Activated CD4-positive, alpha-beta T cell treated with anti-CD3 and anti-CD28 coated beads for 24 hours (primary cell): ENCODE measurements at places on chromosomes 12 and 14.

DNA sequence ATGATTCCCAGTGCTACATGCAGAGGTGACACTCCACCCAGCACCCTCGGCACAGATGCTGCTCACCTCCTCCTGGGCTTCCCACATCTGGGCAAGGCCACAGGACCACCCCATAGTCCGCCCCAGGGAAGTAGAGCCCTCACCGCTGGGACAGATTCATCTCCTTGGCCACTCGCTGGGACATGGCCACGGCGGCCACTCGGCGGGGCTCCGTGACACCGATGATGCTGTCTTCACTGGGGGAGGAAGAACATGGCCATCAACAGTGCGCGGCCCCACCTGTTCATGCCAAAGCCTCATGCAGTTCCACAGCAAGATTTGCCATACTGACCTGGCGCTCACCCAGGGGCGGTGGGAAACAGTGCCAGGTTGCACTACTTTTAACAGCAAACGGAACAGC, 13.7 kb downstream of the DHX37 start:
- DNase-seq: no peak

DNA sequence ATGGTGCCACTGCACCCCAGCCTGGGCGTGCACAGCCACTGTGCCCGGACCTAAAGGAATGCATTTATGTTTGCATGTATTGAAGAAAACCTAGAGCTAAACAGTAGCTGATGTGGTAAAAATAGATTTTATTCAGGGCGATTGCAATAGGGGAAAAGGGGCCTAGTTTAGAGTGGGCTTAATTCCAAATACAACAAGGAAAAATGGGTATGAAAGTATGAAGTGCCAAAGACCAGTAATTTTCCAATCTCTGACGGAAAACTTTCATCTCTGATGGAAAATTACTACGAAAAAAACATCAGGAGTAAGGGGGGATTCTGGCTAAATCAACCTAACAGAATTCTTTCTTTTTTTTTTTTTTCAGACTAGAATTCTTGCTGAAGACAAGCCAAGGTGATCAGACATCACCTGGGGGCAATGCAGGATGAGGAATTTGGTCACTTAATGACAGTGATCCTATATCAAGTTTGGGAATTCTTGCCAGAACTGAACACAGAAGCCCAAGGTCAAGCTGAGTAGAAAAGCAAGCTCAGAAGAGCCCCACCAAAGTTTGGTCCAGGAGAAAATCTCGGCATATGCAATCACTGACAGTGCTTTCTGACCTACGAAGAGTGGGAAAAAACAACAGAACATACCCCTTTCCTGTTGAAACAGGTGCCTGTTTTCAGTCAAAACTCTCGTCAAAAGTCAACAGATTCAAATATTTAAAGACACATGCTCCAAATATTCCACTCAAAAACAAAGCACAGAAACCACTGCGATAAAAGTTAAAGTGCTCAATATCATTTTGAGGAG, 13.7 kb upstream of the APOBEC1 start:
- DNase-seq: no peak

DNA sequence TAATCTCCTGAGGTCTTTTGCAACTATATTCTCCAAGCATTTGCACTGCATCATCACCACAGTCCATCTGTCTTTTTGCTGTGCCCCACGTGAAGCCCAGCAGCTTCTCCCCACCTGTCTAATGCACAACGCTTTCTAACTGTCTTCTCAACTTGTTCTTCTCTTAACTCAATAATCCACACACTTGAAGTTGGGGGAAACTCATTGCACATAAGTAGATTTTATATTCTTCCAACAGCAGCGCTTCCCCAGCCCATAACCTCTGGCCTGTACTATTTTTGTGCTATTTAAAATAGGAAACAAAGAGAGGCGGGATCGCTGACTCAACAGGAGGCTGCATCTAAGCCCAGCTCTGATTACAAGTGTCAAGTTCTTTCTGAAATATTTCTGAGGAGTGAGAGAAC, 226.7 kb downstream of the GXYLT1 start:
- no peak for DNase-seq

GRCh38 chr12:105292705-105293104, 37.8 kb upstream of the C12orf75 start:
- no peak for DNase-seq

DNA sequence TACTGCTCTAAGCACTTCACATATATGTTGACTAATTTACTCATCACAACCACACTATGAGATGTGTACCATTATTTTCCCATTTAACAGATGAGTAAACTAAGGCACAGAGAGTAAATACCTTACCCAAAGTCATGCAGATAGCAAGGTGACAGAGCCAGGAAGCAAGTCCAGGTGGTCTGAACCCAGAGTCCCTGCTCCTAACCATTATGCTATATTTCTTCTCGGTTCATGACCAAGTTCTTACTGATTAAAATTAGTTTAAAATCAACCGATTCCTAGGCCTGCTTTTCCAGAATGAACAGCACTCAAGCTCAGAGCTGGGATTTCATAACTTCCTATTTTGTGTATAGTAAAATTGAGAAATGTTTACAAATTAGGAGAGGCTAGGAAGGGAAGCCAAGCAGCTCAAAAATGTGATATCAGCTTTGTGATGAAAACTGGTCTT, 85.5 kb upstream of the EGLN3 start:
- no peak for DNase-seq

DNA sequence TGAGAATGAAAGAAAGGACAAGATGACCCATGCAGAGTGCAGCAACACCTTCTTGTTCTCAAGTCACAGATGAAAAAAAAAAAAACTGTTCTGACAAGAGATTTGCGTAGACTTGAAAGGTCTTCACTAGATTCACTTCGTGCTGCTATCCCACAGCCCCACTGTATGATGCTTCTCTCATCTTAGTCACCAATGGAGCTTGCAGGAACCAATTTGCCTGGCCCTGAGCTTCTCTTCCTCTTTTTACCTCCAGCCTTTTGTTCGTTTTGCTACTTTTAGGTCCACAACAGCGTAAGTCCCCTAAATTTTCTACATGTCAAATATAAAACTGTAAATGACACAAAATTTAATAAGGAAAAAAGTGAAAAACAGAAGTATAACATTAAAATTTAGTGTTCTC, 107.9 kb upstream of the NAP1L1 start:
- DNase-seq: no peak

DNA sequence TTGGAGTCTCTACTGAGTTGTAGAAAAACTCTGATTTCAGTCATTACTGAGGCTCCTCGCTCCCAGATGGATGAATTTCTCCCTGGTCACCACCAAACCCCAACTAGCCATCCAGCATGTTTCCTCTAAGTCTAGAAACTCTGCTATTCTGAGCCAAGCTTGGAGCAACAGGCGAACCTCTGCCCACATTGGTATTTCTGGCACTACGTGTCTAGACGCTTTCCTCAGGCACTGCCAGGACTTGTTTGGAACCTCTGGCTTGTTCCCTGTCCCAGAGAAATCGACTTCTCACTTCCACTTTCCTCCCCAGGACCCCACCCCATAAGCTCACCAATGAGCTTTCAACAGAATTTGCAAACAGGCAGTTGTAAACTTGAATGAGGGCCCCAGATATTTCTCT, 27.6 kb downstream of the WSCD2 start:
- no peak for DNase-seq

DNA sequence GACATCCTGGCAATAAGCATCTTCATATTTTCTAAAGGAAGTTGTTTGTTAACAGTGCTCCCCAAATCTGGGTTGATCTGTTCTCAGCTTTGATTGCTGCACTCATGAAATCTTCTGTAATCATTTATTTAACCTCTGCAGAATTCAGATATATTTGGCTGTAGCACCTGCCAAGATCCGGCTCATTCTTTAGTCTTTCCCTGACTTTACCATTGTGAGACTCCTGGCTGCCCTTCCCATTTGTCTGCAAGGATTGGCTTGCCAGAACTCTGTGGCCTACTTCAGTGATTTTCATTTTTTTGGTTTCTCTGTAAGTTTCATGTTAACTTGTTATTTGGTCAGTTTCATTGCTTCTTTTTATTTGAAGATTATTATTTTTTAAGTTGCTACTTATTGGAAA, 191.2 kb upstream of the PLXNC1 start:
- DNase-seq: no peak

GRCh38 chr12:99381992-99382391, 265.6 kb upstream of the GARIN6 start:
- DNase-seq: no peak

DNA sequence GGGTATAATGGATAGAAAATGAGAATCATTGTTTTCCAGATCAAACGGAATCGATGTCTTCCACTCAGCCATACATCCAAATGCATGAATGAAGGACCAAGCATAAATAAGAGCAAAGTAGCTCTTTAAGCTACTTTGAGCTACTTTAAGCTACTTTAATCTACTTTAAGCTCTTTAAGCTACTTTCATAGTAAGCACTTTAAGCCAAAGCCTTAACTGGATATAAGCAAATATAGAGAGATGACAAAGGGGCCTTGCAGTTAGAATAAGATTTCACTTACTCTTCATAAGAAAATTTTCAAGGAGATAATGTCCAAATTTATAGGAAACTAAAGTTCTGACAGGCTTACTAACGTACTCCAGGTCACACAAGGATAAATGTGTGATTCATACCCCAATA, 355.6 kb upstream of the KITLG start:
- no peak for DNase-seq

DNA sequence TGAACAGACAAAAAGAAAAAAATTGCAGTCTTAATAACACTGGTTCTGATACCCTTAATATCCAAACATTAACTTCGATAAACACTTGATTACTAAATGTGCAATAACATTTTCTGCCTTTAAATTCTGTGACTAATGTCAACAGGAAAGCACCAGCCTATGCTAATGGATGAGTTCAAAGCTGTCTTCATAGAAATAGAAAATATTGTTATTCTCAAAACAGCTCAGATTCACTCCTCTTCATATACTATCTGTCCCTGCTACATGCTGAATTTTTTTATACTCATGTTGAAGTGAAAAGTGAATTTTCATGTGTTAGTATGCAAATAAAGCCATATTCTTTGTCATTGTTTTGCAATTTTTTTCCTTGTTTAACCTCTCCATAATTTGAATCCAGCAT, 13.9 kb downstream of the TAS2R43 start:
- DNase-seq: no peak

DNA sequence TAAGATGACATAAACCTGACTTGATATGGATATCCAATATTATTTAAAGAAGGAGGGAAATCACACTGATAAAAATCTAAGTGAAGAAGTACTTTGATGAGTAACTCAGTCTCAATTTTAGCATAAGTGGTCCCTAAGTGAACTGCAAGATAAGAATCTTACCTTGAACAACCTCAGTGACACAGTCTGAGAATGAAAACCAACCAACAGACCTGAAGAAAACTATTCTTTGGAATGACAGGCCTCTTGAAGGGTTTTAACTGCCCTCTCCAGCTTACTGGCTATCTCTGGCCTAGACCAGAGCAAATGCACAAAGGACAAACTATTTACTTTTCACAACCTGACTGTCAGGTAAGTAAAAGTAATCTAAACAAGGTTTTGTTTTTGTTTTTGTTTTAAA, 44.7 kb downstream of the CPM start:
- no peak for DNase-seq

DNA sequence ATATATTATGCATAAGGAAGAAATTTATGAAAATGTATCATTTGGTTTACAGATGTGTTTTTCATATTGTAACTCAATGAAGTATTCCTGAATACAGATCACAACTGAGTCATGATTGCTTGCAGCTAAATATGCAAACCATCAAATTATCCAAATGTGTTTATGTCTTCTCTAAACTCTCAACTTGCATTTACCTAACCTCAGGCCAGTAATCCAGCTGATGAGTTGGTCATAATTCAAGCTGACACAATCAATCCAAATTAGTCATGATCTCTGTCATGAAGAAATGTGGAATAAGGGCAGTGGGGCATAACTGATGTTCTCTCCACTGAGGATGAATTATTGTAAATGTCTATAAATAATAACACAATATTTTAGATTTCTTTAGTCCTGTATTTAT, 104.8 kb upstream of the CNTN1 start:
- no peak for DNase-seq

- no peak for DNase-seq
Observed at GRCh38 chr14:104445086-104445485, 134.5 kb upstream of the C14orf180 start.

DNA sequence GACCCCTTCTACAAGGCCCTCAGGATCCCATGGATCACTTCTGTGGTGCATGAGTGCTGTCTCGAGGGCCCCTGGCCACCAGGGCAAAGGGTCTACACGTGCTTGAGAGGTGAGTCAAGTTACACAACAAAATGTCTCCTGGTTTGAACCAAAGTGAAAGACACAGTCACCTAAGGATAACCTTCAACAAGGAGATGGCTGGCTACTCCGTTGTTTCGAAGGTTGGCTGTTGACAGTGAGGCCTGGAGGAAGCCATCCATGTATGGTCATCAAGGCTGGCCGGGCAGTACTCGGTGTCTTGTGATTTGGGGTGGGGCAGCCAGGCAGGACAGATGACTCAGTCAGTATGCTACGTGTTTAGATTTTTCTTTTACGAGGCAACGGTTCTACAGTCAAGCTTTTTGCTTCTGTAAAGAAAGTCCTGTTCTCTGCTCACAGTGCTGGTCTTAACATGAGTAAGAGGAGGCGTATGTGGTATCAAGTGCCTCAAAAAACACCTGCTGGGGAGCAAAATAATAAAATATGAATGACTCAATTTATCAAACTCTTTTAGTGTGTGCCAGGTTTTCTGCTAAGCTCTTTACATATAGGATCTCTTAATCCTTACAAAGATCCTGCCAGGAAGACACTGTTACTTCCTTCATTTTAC, 18.0 kb upstream of the NT5DC3 start:
- no peak for DNase-seq

DNA sequence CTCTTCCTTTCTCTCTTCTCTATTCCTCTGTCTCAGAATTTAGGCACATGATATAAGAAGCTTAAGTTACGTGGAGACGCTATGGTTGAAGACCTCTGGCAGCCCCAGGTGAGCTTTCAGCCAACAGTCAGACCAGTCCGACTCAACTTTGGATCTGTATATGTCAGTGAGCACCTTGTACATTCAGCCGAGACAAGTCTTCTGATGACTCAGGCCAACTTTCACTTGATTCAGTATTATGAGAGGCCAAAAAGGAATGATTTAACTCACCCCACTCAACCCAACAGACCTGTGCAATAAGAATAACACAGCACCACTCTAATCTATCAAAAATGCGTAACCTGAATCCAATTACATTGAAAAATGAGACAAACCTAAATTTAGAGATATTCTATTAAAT, 47.5 kb upstream of the FOXG1 start:
- no peak for DNase-seq

DNA sequence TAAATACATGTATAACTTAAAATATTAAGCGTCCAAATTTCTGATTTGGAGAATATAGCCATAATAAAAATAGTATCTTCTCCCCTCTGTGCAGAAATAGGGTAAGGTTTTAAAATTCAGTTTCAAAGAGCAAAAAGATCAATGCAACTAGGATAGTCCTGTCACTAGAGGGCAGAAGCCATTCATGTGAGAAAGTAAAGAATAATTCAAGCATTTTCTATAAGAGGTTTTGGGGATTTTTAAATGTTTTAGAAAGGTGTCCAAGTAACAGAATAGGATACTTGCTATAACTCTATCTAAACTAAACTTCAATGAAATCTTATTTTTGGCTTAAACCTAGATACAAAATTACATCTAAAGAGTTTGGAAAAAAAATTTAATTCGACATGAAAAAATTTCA, 50.3 kb downstream of the ADAMTS20 start:
- no peak for DNase-seq
